Fibroblast of skin of back (primary cell): ENCODE measurements at places on chromosomes 2 and 18.

GRCh38 chr2:70050631-70051425 is 36.4 kb upstream of the PCBP1 start:
- no peak for DNase-seq

DNA sequence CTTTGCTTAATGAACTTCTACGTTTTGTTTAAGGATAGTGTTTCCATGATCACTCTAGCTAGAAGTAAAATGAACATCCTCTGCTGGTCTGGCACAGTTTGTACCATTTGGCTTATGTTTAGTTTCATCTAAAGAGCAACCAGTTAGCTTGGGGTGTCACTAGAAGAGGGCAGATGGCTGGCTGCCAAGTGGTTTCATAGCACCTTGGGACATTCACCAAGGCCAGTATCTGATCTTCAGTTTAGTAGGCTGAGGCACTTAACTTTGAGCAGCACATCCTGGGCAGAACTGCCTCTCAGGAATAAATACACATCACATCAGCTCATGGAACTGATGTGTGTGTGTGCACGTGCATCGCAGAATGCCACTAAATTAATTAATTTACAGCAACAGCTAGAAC is 68.4 kb downstream of the NXPH2 start:
- no peak for DNase-seq

DNA sequence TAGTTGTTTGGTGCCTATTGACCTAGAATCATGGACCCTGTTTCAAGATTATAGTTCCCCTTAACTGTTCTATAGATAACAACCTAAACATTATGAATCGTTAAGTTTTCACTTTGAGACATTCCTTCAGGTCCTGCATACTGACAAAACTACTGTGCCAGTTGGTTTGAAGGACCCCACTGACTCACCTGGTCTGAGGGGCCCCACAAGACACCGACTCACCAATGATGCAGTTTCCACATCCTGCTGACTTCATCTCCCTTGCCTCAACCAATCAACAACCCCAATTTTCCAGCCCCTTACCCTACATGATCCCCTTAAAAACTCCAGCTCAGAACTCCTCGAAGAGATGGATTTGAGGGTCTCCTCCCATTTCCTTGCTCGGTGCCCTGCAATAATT is 89.6 kb upstream of the CCDC141 start:
- DNase-seq = no peak

GRCh38 chr18:10130606-10131005 is 216.8 kb downstream of the VAPA start:
- DNase-seq = no peak

DNA sequence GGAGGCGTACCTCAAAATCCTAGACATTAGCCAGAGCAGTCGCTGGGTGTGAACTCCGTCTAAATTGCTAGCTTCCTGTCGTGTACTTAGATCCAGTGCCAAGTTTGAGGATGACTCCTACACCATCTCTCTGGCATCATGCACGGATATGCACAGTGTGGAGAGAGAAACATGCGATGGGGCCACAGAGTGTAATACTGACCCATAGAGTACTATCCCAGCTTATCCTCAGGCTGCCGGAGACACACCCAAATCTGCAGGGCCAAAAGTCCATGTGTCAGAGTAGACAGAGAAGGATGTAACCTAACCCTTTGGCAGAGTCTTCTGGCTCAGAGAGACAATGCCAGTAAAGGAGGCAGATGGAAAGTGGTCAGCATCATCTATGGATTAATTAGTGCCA is 84.2 kb downstream of the ARL4C start:
- peak; percentile 72 for DNase-seq

DNA sequence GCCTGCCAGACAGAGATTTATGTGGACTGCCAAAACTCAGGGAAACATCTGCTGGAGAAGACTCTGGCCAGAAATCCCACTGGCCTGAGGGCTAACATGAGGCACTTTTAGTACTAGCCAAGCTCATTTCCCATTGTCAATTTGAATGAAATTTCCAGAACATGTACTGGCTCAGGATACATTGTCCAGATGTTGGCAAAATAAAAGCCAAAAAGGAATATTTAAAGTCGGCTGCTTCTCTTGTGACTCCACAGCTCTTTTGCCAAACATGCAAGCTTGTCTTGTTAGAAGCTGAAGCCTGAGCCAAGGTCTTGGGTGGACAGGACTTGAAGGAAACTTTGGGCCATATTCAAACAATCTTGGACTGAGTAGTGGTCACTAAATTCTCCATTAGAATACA is 215.5 kb downstream of the NCKAP5 start:
- DNase-seq = no peak

GRCh38 chr2:180733330-180733729 is 247.1 kb upstream of the UBE2E3 start:
- DNase-seq = no peak

DNA sequence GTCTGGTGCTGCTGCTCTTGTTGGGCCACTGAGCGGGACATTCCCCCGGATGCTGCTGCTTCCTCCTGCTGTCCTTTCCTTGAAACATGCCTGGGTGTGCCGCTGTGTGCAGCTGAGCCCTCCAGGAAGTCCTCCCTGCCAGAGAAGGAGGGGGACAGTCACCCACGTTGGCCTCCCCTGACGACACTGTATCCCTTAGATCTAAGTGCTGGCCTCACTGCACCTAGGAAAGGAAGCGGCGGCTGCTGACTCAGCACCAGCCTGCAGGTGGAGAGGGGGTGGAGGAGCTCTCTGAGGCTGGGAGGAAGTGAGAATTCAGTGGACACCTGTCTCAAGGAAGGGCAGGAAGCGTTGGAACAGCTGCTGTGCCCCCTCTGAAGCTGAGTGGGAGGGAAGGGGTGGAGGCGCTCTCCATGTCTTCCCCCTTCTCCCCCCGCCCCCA is 239.8 kb downstream of the HAUS1 start:
- DNase-seq = no peak

DNA sequence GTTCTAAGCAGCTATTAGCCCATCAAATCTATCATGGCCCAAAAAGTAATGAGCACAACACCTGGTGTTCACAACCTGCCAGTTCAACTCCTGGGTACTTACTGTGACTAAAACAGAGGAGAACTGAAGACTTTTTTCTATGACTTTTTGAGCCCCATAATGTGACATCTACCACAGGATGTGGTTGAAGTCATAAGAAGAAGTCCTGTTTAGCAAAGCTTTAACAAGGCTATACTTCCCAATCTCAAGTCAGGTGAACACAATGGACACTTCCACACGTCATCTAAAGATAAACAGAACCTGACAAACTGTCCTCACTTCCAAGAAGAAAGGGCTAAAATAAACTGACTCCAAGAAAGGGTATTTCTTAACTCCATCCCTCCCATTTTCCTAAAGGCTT is 138.8 kb downstream of the ATAD2B start:
- DNase-seq = no peak

GRCh38 chr2:109016376-109016775 is 27.4 kb upstream of the EDAR start:
- no peak for DNase-seq

DNA sequence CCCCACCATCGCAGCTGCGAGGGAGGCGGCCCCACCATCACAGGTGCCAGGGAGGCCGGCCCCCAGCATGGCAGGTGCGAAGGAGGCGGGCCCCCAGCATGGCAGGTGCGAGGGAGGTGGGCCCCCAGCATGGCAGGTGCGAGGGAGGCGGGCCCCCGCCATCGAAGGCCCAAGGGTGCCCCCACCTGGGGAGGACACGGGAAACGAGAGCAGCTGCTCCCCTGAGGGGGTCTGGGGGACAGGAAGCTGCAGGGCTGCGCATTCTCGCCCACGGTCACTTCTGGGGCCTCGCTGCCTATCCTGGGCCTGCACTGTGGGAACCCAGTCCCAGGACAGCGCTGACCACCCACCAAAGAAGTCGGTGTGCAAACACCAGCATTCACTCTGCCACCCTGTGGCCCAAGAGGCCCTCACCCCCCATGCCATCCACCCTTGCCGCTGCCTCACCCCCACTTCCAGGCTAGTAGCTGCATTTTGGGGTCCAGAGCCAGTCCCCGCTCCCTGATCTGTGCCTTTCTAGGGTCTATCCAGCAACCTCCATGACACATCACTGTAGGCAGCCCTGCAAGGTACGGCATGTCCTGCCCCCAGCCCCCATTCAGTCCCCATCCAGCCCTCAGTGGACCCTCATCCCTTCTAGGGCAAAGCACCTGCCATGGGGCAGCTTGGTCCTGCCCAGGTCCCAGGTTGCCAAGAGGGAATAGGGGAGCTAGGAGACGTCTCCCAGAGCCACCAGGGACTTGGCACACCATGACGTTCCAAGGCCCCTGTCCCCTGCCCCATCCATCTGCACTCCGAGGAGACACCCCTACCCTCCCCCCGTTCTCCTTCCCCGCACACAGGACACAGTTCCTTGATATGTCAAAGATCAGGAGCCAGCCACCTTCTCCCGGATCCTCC is 24.0 kb upstream of the GPC1 start:
- DNase-seq = no peak

GRCh38 chr2:39805936-39806608 is 27.0 kb upstream of the THUMPD2 start:
- no peak for DNase-seq

DNA sequence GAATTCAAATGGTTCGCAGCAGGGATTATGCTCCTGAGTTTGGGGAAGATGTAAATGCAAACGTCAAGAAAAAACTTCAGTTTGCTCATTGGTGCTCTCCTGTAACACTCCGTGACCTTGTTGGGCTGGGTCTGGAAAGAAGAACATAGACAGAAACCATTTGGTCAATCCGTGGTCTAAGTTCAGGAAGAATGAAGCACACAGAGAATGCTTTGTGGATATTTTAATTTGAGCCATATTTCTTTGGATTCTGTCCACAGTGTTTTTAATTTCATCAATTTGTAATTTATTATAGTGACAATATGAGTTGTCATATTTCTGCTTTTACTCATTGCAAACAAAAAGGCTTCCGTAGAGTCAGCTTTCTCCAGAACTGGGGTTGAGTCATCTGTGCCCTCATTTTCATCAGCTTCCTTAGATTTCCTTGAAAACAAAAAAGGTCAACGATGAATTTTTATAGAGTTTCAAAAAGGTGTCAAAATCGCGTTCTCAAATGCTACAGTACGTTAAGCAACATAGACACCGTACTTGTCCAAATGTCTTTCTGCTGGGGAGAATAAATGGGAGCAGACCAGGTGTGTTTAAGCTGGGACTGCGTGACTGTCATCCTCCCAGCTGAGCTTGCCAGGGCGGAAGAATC is 606.4 kb downstream of the RNF144A start:
- DNase-seq = peak; percentile 72

- peak; percentile 30 for DNase-seq
Observed at GRCh38 chr2:159054985-159055384, 86.5 kb downstream of the TANC1 start.

GRCh38 chr2:139424101-139424500 is 643.9 kb upstream of the NXPH2 start:
- DNase-seq = no peak

- DNase-seq = no peak
Observed at GRCh38 chr2:172819943-172820342, 84.3 kb downstream of the RAPGEF4 start.

- no peak for DNase-seq
Observed at GRCh38 chr18:79781331-79781941, 16.3 kb upstream of the KCNG2 start.

GRCh38 chr2:217027414-217027813 is 167.6 kb upstream of the TNP1 start:
- no peak for DNase-seq

DNA sequence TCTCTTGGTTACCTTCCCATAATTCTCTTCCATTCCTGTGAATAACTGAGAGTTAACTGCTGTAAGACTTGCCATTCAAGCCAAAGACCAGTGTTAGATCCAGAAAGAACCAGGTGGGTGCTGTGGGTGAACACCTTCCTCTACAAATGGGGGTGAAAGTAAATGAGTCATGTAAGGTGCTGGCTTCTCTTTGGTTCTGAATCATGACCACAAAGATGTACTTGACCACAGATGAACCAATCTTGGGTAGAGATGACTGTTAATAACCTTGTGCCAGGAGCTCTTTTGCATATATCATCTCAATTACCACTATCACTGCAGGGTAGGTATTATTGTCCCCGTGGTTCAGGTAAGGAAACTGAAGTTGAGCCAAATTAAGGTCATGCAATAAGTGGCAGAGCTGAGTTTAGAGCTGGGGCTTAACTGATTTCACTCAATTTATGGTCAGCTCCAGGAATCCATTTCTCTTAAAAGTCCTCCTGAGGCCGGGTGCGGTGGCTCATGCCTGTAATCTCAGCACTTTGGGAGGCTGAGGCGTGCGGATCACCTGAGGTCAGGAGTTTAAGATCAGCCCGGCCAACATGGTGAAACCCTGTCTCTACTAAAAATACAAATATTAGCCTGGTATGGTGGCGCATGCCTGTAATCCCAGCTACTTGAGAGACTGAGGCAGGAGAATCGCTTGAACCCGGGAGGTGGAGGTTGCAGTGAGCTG is 244.9 kb upstream of the CXCR4 start:
- no peak for DNase-seq

- peak; percentile 92 for DNase-seq
Observed at GRCh38 chr2:157245846-157246764, 11.4 kb upstream of the GALNT5 start.

DNA sequence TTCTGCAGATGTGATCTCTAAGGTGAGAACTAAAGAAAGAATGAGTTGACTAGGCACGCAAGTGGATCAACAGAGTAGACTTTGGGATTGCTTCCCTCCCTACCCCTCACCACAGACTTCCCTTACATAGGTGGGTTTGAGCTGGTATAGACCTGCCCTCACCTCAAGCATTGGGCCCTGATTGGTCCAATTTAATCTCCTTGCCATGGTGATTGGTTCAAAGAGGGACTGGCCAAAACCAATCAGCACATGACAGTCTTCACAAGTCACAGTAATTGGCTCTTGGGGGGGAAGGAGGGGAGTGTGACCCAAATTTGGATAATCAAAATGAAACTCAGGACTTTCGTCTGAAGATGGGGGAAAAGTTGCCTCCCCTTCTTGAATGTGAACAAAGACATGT is 36.6 kb upstream of the LNPK start:
- DNase-seq = no peak

GRCh38 chr2:212897296-212897695 is 254.1 kb downstream of the IKZF2 start:
- DNase-seq = no peak

GRCh38 chr2:74198461-74199274 is at the start of gene MTHFD2:
Gene MTHFD2, plus strand, starts transcription at chr2:74198615. Its CDS starts 27 bp downstream, at chr2:74198642.
- peak; percentile 99 for DNase-seq

DNA sequence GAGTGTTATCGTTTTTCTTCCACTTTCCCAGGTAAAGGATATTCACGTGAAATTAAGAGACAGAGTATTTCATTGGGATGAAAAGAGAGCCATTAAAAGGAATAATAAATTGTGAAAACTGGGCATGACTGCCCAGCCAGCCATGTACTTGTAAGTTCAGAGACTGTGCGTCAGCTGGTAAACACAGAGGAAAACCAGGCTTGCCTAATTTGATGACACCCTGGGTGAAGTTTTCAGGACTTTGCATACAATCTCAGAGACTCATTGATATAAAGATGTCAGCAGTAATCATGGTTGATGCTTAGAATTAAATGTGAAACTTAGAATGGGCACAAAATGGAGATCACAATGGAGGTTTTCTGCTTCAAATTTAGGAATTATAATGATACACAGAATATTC is 153.5 kb upstream of the ZEB2 start:
- DNase-seq = no peak

DNA sequence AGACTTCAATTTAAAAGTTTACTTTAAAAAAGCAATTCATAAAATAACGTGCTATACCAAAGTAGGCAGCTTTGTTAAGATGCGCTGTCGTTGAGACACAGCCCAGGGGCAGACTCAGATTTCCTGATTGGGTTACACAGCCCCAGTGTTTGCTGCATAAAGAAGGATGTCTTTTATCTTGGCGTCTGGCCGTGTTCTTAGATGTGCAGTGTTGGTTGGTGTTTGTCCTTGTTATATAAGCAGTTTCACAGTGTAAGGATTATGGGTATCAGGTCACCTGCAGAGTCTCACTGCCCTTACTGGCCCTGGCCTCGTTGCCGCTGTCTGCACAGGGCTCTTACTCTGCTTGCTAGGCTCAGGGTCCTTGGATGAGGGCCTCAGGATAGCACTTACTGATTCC is 108.5 kb downstream of the WDSUB1 start:
- no peak for DNase-seq
